Activated T-helper 2 cell treated with anti-CD3 and anti-CD28 coated beads, Interferon-gamma antibody, Interleukin-2, Interleukin-4, amounts not matched to agents 10 μg/mL and 5 μg/mL and 100 μg/mL, durations not matched to agents 14 hours and 24 hours and 36 hours (primary cell): ENCODE measurements at places on chromosomes 1 and 21.

DNA sequence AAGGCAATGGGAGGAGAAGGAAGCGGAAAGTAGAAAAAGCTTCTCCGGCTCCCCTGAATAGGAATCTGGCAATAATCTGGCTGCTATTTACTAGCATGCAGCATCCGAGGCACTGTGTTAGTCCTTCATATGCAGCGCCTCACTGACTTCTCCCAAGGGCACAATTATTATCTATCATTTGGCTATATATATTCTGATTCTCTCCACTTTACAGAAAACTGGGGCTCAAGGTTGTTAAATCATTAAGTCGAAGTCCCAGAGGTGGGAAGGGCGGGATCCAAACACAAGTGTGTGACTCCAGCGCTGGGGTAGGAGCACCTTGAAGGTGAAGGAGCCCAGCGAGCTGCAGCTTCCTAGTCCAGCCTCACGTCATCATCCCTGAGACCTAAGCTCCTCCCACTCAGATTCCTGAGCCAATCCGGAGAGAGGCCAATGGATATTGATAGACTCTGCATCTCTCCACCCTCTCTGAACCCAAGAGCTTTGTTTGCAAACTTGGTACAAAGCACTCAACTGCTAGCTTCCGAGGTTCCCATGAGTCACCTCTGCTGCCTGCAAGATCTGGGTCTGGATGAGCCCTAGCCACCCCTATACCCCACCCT lies 16.6 kb upstream of the EYA3 start:
- no peak for DNase-seq

- DNase-seq: no peak
Measured at GRCh38 chr21:40402884-40403582, 443.9 kb downstream of the DSCAM start.

DNA sequence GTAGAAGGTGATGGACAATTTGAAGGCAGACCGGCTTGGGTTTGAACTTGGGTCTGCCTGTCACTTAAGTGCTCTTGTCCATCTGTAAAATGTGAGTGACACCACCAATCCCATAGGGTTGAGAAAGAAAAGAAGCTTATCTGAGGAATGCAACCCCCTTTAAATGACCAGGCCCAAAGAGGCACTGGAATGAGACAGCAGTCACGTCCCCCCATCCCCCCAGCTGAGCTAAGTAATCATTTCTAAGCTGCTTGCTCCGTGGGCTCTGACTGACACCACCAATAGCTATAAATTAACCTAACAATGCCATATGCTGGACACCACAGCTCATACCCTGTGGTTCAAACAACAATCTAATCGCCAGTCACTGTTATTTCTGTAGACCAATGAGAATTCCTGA lies 15.1 kb downstream of the LCA5L start:
- no peak for DNase-seq

GRCh38 chr1:179251675-179252074 lies 22.2 kb upstream of the ABL2 start:
- no peak for DNase-seq

DNA sequence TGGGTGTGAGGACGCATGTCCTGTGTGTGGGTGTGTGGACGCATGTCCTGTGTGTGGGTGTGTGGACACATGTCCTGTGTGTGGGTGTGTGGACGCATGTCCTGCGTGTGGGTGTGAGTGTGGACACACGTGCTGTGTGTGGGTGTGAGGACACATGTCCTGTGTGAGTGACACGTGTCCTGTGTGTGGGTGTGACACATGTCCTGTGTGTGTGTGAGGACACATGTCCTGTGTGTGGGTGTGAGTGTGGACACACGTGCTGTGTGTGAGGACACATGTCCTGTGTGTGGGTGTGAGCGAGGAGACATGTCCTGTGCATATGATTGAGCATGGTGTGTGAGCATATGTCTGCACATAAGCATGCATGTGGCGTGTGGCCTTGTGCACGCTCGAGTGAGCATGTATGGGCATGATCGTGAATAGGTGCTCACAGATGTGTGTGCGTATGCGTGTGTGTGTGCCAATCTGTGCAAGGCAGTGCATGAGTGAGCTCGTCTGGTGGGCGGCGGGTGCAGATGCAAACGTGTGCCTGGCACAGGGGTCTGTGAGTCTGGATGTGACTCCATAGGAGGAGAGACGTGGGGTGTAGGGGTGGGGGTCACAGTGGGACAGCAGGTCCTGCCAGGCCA lies 25.3 kb downstream of the MEGF6 start:
- DNase-seq: no peak
